ENCODE measurements at places on chromosomes 5 and 9. TPM values are rescaled to one million over a fixed set of nuclear protein-coding genes. Genes with fewer than 3 reads are reported as not detected.

LCN9 gene
- not detected for total RNA-seq

CTSV gene
- 0.18 TPM for total RNA-seq

PRUNE2 gene
- total RNA-seq: 122 TPM

TSLP gene
- total RNA-seq: 20.8 TPM

RNF208 gene
- 0.45 TPM for total RNA-seq

DBH gene
- not detected for total RNA-seq

CDH6 gene
- total RNA-seq: 7.4 TPM

RMRP gene
- total RNA-seq: 966 TPM

ELOVL7 gene
- total RNA-seq: not detected

NEURL1B gene
- 2.5 TPM for total RNA-seq

GNA14 gene
- 6.1 TPM for total RNA-seq

SYNPO gene
- total RNA-seq: 3.9 TPM

LHX2 gene
- not detected for total RNA-seq

EQTN gene
- not detected for total RNA-seq
